ENCODE measurements at places on chromosomes 4 and X.

DNA sequence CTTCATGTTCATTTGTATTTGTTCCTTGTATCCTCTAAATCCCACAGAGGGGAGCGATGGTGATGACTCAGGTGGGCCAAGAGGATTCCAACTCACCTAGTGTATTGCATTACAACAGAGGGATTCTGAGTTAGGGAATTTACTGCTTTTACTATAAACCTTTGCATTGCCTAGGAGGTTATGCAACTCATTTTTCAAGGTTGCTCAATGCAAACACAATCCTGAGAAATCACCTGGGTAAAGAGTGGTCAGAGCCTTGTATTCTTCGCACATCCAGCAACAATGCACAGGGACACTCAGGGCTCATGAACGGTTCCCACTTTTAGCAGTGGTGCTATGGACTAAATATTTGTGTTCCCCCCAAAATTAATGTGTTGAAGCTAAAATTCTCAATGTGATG, 28.6 kb upstream of the LSM6 start:
- DNase-seq: no peak

DNA sequence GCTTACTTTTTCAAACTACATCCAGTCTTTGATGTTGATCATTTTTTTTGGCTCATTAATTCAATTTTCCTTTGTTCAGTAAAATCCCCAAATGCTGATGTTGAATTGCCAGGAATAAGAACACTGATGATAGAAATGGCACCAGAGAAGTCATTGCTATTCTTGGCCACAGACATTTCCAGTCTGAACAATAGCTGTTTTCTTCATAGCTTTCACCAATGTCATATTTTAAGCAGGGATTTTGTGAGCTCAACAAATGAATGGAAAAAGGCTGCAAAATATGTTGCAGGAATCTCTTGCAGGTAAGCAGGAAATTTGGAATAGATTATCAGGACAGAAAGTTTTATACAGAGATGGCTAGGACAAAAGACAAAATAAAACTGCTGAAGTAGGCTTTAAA, 40.5 kb upstream of the GLRB start:
- DNase-seq: no peak

DNA sequence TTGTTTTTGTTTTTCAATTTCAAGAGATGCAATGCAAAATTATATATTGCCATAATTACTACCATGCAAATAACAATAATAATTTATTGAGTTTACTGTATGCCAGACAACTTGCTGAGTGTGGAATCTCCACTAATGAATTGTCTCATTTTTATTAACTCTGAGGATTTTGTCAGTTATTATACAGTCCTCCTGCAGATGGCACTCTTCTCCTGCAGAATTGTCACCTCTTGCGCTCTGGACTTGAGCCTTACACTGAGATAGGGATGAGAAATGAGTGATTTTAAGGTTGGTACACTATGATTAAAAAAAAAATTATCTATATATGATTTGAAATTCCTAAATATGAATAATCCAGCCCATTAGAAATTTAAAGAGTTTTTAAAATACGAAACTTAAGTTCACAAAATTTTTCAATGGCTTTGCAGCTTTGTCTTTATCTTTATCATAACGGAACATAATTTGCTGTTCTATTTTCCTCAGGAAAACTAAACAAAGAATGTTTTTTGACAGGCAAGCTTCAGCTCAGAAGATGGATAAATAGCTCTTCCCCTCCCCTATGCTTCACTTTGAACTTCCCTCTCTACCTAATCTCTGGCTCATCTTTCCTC, 12.7 kb upstream of the PAQR3 start:
- DNase-seq: peak; percentile 34

DNA sequence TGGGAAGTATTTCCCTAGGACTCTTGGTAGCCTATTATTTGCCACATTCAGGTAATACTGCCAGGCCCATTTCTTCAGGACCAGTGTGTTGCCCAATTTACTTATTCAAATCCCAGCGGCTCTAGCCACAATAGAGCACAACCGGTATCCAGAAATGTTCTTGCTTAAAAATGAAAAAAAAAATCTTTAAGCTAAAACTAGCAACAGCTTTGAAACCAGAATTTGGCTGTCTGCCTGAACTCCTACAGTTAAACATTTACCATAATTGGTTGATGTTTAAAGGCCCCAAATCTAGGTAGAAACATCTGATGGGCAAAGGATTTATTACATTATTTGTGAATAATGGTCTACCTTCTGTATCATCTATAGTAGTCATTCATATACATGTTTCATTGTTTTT, 930 bp upstream of the SLITRK4 start:
- no peak for DNase-seq

- no peak for DNase-seq
Observed at GRCh38 chrX:115499112-115499805, 61.7 kb upstream of the PLS3 start.

- no peak for DNase-seq
Observed at GRCh38 chr4:97457253-97457652, 686.0 kb downstream of the STPG2 start.

- no peak for DNase-seq
Observed at GRCh38 chrX:80334583-80334982, 85.7 kb upstream of the TENT5D start.

DNA sequence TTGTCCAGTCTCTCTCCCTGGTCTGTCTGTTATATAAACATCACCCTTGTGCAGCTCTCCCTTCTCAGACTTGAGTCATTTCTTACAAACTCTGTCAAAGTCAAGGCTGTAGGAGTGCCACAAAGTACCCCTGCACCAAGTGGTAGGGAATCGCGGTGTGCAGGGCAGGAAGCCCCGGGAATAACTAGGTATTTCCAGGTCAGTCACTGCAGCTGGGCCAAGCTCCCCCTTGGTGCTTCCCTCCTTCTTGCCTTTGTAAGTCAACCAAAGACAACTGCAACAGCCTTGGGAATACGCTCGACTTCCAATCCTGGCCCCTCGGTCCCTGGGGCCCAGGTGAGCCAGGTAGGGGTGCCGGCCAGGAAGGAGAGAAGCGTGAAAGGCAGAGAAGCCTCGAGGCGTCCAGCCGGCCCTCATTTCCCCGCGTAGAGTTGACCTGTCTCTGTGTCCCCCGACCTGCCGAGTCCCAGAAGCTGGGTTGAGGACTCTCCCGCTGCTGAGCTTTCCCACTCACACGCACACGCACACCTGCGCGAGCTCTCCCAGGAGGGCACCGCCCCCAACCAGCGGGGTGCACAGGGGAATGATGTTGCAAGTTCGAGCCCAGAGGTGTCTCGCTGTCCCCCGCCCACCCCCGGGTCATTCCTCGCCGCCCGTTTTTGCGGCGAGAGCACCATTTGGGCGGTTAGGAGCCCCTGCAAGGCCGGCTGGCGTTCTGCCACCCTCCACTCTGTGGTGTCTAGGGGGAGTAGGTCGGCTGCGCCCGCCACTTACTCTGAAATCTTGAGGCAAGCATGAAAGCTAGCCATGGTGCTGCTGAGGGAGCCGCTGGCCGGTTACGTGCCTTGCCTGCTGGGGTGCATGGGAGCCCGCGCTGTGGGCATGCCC, 22.8 kb upstream of the KIAA1210 start:
- no peak for DNase-seq

DNA sequence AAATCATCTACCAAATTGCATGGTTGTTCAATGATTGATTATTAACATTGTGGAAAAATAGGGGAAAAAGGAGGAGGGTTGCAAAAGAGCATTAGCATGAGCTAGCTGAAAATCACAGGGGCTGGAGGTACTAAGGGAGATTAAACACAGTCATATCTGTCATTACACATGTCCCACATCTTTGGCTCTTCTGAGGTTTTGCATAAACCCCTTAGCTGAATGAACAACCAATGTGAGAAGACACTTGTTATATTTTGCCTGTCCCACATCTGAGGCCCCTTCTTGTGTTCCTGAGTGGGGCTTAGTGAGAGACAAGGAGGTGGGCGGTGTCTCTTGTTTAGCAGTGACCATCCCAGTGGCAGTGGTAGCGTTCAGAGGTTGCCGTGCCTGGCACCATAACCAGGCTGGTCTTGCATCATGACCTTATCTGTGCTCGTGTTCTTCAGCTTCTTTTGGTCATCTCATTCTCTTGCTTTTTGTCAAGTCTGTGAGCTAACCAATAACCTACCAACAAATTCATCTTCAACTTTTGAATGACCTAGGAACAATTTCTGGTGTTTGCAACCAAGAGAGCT, 95.6 kb downstream of the MID1IP1 start:
- no peak for DNase-seq

DNA sequence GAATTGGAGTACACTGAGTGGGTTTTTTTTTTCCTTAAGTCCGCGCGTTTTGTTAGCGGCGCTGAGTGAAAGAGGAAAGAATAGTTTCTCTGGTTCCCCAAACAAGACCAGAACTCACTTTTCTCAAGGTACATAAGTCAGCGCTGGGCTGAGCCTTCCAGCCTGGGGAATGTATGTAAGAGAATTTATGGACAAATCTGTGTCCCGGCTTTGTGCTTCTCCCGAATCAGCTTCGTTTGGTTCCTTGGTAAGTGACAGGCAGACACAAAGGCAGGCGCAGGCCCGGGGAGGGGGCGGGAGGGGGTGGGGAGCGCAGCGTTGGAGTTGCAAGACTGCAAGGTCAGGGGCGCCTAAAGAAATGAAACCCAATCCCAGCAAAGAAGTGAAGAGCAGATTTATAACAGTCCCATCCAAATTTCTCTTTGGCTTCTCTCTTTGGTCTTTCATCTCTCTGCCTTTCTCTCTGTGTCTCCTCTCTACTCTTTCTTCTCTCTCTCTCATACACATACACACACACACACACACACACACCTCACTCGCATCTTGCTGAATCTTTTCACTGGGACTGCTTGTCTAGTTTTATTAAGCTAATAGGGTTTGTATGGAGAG, 981 bp downstream of the TET2 start:
- DNase-seq: peak; percentile 45

- DNase-seq: no peak
Observed at GRCh38 chr4:24968992-24969391, 56.1 kb upstream of the CCDC149 start.

GRCh38 chr4:7411491-7411890, 23.2 kb downstream of the PSAPL1 start:
- no peak for DNase-seq

GRCh38 chr4:42819863-42820514, 72.5 kb upstream of the GRXCR1 start:
- DNase-seq: no peak

GRCh38 chr4:87953826-87954225, 21.7 kb upstream of the SPP1 start:
- DNase-seq: no peak

DNA sequence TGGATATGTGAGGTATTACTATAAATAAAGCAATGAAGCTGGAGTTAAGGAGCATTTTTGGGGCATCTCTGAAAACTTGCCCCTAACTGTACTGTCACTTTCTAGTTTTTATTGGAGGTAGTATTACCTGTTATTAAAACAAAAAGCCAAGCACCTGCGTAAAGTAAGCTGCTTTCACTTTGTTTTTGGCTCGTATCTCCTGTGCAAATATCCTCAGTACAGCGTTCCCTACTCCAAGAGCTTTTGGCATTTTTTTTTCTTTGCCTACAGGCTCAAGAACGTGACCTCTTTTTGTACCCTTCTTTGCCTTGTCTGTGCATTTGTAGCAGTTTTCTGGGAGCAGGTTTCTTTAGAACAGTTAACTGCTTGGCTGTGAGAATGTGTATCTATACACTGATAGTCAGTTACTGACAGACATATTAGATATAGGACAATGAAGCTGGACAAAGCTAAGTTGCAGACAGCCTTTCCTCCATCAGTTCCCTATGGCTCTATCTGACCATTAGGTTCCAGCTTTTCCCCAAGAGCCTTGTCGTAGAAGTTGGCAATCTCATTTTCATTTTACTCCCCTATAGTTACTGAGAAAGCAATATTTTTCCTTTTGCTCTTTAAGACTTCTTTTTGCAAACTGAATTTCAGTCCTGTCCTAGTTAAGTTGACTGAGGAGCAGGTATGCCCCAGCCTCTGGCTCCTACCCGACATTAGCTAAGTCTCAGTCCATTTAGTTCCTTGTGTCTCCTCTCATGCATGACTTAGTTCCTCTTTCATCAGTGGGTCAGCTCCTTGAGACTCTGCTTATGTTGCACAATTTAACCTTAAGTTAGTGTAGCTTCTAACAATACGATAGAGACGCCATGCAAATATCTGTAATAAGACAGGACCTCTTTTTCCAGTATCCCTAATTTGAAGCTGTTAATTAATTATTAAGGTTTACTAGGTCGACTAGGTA, 71.5 kb upstream of the HPRT1 start:
- no peak for DNase-seq

GRCh38 chr4:86846921-86847320, 2.3 kb downstream of the SLC10A6 start:
- no peak for DNase-seq

DNA sequence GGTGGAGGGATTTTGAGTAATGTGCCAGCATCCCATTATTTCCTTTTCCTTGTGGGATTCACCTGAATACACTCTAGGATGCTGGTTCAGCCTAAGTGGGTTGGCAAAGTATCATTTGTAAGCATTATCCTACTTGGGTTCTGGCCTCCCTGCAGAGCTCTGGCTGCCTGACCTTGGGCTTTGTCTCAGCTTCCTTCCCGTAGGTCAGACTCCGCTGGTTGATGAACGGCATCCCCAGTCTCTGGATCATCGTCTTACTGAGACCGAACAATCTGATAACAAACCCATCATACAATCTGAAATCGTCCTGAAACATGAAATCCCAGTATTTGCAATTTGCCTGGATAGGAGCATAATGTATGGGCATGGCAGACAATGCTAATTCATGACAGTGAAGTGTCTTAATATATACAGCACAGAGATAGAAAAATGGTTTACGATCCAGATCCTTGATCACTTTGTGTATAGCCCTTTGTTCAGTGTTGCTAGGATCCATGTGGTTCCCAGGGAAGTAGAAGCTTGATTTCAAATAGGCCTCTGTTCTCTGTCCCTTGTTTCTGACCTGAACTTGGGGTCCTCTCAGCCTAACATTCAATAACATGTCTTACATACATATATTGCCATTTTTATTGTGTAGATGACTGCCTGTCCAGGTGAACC, 5.5 kb downstream of the MID2 start:
- no peak for DNase-seq

- DNase-seq: no peak
Observed at GRCh38 chr4:48234575-48234974, 35.1 kb downstream of the TEC start.

DNA sequence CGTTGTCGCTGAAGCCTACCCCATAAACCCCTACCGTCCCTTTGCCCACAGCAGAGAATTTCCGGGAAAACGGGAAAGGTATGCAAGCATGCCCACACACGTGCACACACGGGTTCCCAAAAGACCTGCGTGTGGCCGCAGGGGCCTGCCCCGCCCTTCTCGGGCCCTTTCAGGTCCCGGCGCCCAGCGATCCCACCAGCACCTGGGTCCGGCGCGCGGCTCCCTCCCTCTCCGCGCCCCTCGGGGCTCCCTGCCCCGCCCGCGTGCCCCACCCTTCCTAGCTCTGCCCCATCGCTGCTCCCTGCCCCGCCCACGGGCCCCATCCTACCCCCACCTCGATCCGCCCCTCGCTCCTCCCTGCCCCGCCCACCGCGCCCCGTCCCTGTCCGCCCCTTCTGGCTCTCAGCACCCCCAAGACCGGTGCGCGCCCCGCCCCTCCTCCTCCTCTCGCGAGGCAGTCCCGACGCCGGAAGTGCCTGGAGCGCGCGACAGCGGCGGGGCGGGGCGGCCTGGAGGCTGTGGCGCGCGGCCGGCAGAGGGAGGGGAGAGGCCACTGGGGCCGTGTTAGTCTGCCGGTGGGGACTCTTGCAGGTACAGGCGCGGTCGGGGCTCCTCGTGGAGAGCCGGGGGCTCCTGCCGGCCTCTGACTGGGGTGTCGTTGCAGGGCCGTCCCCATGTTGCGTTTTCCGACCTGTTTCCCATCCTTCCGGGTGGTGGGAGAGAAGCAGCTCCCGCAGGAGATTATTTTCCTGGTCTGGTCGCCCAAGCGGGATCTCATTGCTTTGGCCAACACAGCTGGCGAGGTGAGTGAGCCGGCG, at the start of gene ANAPC4:
TSS of gene ANAPC4 (plus strand) at position 510 of the 818 bp plus-strand sequence. CDS start at position 675, 165 bp downstream.
- DNase-seq: peak; percentile 99
